ENCODE measurements at places on chromosomes 11 and 22. TPM values are rescaled to one million over a fixed set of nuclear protein-coding genes. Genes with fewer than 3 reads are reported as not detected.

ARHGEF17 gene
- total RNA-seq: 30.3 TPM

DNA sequence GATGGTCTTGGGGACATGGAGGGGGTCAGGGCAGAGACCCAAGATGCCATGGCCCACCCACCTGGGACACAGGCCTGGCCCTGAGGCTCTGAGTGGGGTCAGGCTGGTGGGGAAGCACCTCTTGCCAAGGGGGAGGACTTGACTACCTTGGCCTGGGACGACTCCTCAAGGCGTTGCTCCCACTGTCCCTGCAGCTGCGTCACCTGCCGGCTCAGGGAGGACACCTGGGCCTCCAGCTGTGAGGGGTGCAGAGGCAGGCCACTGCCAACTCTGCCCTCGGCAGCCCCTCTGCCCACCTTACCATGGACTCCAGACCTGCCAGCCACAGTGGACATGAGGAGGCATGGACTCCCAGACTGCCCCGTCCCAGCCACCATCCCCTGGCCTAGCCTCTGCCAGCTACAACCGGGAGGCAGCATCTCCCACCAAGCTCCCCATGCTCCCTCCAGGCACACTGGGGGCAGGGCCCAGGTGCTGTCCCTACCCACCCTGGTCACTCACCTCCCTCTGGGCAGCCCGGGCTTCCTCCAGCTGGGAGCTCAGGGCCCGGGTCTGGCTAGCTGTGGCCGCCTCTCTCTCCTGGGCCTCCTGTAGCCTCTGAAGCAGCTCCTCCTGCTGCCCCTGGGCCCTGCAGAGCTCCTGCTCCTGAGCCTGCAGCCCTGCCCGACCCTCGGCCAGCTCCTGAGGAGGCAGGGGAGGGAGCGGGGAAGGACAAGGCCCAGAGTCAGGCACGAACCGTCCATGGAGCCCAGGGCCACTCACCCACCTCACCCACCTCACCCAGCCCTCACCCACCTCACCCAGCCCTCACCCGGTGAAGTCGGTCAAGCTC, 8.6 kb downstream of the CDC42BPG start:
- DNase-seq: no peak

GRCh38 chr22:46295277-46295971, 1.2 kb upstream of the GTSE1 start:
- DNase-seq: no peak

- no peak for DNase-seq
Observed at GRCh38 chr11:57320719-57321387, 3.9 kb downstream of the TNKS1BP1 start.

DNA sequence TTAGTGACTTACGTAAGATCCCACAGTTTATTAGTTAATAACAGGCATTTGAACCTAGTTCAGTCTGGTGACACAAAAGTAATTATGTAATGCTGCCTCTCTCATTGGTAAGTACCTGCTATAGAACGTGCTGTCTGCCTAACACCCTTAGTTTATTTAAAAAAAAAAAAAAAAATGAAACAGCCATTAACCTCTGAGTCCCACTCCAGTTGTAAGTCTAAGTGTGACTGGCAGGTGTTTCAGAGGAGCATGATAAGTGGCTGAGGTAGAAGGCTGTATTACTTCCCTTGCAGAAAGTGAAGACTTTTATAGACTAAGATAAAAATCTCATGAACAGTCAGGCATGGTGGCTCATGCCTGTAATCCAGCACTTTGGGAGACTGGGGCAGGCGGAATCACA, 140.5 kb downstream of the TRIM44 start:
- DNase-seq: no peak

DNA sequence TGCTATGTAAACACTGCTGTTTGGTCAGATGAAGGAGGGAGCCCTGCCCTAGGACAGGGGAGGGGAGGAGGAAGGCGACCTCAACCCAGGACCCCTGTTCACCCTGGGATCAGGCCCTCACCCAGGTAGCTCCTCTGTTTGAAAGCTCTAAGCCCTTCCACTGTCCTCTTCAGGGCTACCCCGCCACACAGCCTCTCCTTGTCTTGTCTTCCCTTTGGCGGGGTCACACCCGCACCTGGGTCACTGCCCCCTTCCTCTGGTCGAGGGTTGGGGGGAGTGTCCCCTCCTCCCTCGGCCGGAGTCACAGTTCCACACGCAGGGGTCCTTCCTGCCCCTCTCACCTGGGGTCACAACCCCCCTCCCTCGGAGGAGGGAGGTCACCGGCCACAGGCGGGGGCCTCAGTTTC, 463 bp upstream of the PTPMT1 start:
- DNase-seq: no peak
